ENCODE measurements at places on chromosomes 4 and X.

DNA sequence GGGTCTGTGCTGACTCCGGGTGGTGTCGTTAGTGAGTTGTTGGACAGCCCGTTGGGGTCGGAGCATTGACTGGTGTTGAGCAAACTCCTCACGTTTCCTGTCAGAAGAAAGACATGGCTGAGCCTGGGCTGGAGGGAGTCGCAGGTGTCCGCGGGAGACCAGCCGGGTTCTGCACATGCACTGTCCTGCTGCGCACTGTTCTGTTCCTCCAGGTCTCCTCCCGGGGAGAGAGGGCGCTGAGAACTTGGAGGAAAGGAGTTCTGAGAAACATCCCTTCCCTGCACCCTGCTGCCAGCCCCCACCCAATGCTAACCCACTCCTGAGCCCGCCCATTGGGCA, 1.1 kb downstream of the ZNF141 start:
- DNase-seq = no peak

DNA sequence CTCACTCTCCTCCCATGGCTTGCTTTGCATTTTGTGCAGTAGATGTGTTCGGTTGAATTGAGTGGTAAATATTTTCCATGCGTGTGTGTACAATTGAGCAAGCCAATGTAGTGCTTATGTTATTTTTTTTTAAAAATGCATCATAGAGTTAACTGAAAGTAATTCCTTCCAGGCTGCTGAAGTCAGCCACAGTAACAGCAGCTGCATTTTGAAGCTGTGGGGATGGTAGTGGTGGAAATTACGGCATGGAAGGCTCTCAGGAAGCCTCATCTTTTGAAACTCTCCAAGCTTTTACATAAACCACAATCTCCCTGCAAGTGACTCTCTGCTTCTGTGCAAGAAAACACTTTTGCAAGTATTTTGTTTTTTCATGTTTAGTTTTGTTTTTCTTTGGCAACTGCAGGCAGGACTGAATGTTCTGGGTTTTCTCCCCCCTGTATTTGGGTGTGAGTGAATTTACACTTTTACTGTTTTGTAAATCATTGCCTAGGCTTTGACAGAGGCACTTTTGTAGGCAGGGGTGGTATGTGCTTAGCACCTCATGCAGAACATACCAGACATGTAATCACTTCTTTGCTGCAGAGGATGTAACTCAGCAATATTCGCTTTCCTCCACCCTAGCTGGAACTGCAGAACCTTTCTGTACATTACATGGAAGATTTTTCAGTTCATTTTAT, 56.2 kb downstream of the LRRC66 start:
- DNase-seq = no peak

DNA sequence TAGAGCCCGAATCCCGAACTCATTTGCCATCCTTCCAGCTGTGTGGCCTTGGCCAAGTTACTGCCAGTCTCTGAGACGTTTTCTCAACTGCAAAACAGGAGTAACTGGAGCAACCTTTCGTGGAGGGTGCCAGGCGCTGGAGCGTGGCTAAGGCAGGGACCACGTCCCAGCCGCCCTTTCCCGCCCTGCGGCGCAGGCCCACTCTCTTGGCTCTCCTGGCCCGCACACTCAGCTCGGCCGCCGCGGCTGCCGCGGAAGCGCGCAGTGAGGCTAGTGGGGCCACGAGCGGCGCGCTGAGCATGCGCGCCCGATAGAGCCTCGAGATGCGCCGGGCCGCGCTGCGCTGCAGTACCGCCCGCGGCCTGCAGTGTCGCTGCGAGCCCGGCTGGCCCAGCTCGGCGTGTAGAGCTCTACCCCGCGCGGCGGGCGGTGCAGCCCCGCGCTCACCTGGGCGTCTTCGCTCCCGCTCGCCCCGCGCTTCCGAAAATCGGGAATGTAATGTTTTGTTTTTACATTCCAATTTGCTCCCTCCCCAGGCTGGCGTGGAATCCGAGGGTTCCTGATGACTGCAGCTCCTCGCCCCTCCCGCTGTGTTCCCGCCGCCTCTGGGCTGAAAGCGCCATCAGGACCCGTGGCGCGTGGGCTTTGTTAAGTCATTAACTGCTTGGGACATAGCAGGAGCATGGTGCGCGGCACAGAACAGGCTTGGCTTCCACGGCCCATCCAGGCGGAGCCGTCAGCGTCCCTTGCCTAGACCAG, 4.0 kb upstream of the ZNF518B start:
- DNase-seq = no peak

DNA sequence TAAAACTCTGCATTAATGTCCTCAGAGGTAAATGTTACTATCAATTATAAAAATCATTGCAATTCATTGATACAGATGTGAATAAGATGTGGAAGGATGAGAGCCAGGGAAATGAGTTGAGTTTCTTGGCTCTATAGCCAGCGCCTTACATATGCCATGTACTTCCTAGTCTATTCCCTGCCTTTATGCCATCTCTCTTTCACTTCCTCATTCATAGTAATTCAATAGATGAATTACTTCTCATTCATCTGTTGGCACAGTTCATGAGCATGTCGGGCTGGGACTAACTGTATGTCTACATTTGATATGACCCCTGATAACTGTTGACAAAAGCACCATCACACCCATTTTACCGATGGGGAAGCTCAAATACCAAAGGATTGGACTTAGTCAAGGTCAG, 55.7 kb downstream of the LNX1 start:
- DNase-seq = no peak

DNA sequence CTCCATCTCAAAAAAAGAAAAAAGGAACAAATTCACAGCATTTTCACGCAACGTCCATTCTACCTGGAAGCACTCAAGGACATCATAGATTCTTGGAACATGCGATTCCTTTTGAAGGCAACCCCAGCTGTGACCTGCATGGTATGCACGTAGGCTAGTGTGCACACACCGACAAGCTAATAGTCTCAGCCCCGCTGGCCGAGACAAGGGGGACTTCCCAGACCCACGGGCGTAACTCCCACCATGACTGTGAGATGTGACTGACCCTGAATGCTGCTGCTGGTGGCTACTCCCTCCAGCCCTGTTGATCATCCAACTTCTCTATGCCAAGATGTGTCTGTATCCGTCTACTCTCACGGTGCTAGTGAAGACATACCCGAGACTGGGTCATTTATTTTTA, 78.3 kb downstream of the CRLF2 start:
- no peak for DNase-seq

DNA sequence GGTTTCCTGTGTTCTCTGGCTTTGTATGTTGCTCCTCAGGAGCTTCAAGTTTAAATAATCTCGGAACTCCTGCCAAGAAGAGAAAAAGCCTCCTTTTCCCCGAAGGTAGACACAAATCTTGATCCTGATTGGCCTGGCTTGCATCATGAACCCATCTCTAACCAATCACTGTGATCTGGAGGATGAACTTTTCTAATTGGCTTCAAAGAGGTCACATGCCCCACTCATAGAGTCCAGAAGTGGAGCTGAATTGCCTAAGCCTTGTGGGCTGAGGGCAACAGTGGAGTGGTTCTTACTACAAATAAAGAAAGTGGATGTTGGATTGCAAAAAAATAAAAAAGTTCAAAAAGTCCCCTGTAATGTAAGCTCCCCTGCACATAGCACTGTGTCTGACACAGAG, 245.9 kb downstream of the MID1IP1 start:
- no peak for DNase-seq

DNA sequence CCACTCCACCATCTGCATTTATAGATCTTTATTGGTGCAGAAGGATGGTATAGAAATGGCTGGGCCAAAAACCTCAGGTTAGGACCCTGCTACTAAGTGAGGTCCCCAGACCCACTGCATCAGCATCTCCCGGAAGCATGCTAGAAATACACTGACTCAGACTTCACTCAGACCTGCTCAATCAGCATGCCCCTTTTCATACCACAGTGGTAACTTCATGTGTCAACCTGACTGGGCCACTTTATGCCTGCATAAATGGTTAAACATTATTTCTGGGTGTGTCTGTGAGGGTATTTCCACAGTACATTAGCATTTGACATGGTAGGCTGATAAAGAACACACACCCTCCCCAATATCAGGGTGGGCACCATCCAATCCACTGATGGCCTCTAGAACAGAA, 118.6 kb upstream of the VCX3B start:
- DNase-seq = no peak

DNA sequence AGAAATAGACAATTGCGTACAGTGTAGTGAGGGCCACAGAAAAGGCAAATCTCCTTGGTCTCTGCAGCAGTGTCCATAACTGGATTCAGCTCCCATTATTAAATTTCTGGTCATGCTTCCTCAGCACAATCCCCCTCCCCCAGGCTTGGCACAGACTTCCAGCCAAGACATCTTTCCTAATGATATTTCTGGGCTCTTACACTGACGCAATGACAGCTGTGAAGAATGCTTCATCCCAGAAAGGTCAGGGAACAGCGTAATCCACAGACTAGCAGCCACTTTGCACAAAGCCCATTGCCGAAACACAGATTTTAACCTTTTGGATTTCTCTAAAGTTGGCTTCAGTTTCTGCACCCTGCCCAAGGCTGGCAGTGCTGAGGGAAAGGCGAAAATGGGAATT, 597.6 kb upstream of the CPEB2 start:
- no peak for DNase-seq
